HEK293T (cell line): ENCODE measurements at places on chromosomes 4 and X.

GRCh38 chr4:3374011-3374645, 67.6 kb upstream of the HGFAC start:
- DNase-seq: no peak

DNA sequence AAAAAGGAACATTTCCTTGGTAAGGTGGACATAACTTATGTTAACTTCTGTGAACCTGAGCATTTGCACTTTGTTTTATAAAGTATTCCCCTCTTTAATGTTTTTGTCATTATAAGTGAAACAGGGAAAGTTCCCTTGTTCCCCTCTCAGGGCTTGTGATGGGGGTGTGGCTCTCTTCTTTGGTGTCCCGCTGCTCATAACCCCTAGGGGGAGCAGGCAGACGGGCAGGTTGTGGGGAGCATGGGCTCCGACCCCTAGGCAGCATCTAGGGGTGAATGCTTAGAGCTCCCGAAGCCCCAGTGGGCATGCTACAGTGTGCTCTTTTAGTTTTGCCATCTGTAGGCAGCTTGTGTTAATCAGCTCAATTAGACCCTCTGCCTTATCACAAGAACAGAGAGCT, 200.4 kb downstream of the DACH2 start:
- DNase-seq: no peak

GRCh38 chr4:6761649-6762615, 20.6 kb upstream of the KIAA0232 start:
- DNase-seq: no peak

DNA sequence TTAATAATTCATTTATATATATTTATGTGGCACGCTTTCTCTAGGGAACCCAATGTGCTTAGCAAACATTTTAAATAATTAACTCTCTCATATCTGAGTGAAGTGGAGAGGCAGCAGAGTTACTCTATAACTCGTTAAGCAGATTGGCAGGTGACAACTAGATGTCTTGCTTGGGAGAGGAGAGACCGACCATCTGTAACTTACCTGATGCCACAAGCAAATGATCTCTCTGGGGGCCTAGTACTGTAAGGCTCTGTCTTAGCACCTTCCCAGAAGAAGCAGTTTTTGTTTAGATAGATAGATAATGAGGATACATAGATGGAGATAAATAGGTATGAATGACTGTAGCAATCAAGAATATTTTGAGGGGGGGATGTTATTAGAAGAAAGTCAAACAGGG, 11.9 kb upstream of the SEL1L3 start:
- DNase-seq: no peak

DNA sequence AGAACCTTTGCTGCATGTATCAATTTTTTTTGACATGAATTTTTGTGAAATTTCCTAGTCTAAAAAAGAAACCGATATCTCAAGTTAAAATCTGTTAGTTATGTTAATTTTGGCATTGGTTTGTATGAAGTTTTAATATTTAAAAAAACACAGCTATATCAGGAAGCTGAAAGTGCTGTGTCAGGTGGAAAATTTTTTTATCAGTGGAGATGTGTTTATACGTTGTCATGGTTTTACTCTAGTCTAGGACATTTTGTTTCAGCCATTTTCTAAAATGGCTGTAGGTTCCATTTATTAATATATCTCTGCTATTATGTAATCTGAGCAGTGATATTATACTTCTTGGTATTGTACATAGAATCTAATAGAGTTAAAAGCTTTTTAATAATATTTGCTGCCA, 34.2 kb downstream of the OCRL start:
- DNase-seq: no peak

- no peak for DNase-seq
Measured at GRCh38 chr4:69775321-69775867, 15.0 kb upstream of the SULT1B1 start.

DNA sequence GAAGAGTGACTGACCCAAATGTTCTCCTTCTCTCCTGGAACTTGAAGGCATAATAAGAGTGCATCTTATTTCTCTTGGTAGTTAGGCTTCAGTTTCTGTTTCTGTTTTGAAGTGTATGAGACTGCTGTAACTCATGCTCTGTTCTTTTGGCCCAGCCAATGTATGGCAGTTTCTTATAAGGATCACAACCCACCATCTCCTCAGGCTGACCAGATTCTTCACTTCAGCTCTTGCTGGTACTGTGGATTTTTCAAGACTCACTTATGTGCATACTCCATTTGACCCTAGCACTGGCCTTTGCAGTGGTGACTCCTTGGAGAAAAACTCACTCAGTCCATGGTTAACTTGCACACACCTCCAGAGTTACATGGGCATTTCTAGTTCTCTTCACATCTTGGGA, 9.6 kb upstream of the YTHDC1 start:
- no peak for DNase-seq

- DNase-seq: no peak
Measured at GRCh38 chrX:17052210-17052609, 105.8 kb downstream of the REPS2 start.
